IgD-negative memory B cell (primary cell): ENCODE measurements at places on chromosomes 13 and 19. TPM values are rescaled to one million over a fixed set of nuclear protein-coding genes. Genes with fewer than 3 reads are reported as not detected.

NLRP9 gene
- polyA plus RNA-seq = not detected

CYP4F3 gene
- not detected for polyA plus RNA-seq

RNF17 gene
- not detected for polyA plus RNA-seq

EBI3 gene
- polyA plus RNA-seq = 24.2 TPM

LYPD3 gene
- 0.25 TPM for polyA plus RNA-seq

RFPL4AL1 gene
- not detected for polyA plus RNA-seq

SIGLECL1 gene
- not detected for polyA plus RNA-seq

ZNF358 gene
- 1.3 TPM for polyA plus RNA-seq

CHST8 gene
- not detected for polyA plus RNA-seq

MEGF8 gene
- 0.90 TPM for polyA plus RNA-seq

F10 gene
- not detected for polyA plus RNA-seq

KCNN4 gene
- polyA plus RNA-seq = 87.9 TPM

BRME1 gene
- polyA plus RNA-seq = not detected

C19orf18 gene
- polyA plus RNA-seq = not detected

IGFL3 gene
- polyA plus RNA-seq = not detected

ITGBL1 gene
- not detected for polyA plus RNA-seq

CEACAM21 gene
- 30.8 TPM for polyA plus RNA-seq

TRPC4 gene
- polyA plus RNA-seq = not detected

CEACAM7 gene
- polyA plus RNA-seq = not detected

ZNF614 gene
- 5.0 TPM for polyA plus RNA-seq

ZNF443 gene
- 2.4 TPM for polyA plus RNA-seq

PEAK3 gene
- 0.26 TPM for polyA plus RNA-seq

CASP14 gene
- not detected for polyA plus RNA-seq

PSG6 gene
- polyA plus RNA-seq = not detected

ZNF613 gene
- 4.6 TPM for polyA plus RNA-seq

PLVAP gene
- polyA plus RNA-seq = not detected

EFNA2 gene
- polyA plus RNA-seq = not detected

FLT1 gene
- 0.26 TPM for polyA plus RNA-seq

GFY gene
- polyA plus RNA-seq = not detected

DMKN gene
- polyA plus RNA-seq = 1.1 TPM

STARD13 gene
- not detected for polyA plus RNA-seq

ZNF845 gene
- 11.6 TPM for polyA plus RNA-seq

TUBA3C gene
- polyA plus RNA-seq = not detected

LHFPL6 gene
- not detected for polyA plus RNA-seq

TMEM259 gene
- 82.6 TPM for polyA plus RNA-seq
